ENCODE measurements at places on chromosomes 2 and 18.
A peak's percentile ranks its signal among the peaks of the same experiment; 100 is the strongest.

DNA sequence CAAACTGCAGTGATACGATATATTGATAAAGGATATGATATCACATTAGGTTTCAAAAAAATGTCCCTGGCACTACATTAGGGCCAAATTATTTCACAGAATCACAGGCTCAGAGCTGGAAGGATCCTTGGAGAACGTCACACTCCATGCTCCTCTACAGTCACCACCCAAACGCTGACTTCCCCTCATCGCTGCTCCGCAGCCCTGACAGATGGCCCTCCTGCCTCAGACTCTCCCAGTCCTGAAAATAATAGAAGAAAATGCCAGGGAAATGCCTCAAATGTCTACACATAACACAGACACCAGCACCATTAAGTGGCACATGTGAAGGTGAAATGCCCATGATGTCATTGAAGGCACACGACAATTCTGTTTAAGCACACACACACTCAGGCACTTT lies 72.0 kb downstream of the ZNF521 start:
- no peak for DNase-seq

DNA sequence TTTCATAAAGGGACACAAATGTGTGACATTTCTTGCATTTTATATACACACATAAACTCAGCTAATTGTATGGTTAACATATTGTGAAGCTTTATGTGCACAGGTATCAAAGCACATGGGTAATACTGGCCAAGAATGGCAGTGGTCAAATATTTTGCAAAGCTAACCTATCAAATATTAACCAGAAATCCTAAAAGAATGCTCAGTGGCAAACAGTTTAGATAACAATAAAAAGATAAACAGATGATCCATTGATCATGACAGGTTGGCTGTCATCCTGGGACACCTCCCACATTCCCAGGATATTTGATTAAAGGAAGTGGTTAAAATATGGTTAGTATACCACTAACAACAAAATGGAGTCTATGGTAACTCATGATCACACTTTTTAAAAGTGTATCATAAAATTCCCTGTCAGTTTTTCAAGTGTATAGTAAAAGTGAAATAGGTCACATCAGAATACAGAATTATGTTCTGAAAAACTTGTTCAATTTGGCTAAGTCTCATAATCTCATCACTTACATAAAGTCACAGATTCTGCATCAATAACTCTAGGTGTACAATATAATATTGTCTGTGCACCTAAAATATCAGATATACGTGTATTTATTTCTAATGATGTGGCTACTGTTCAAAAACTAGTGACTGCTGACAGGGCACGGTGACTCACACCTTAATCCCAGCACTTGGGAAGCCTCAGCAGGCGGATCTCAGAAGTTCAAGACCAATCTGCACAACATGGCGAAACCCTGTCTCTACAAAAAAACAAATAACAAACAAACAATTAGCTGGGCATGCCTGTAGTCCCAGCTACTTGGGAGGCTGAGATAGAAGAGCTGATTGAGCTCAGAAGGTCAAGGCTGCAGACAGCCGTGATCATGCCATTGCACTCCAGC lies 48.9 kb downstream of the CDH2 start:
- DNase-seq, result peak; percentile 33

DNA sequence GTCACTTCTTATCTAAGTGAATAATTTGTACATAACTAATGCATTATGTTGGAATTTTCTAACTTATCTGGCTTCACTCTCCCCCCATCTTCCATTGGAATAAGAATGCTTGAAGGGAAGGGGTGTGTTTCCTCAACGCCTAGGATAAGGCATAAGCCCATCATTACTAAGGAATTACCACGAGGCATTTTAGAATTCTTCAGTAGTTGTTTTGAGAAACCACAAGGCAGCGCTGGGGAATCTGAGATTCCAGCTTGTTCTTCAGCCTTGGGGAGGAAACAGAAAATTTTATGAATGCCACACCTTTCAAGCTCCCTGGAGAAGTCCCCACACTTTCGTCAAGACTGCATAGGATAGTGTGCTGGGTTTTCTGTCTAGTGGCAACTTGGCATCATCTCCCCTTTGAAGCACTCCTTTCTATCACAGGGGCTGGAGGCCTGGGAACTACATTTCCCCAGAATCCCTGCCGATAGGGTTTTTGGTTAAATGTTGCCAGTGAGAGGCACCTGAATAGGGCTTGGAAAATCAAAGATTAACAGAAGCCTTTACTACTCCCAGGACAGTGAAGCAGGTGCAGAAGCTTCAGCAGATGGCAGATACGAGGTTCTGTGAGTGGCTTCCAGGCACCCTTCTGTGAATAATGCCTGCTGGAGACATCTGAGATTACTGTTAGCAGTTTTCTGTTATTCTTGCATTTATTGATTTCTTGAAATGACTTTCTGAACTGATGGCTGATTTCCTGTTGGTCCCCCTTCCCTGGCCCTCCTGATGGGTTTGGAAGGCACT lies 192.7 kb upstream of the REV1 start:
- peak; percentile 34 for DNase-seq

- DNase-seq, result no peak
Measured at GRCh38 chr2:43515248-43515647, 80.6 kb downstream of the THADA start.

DNA sequence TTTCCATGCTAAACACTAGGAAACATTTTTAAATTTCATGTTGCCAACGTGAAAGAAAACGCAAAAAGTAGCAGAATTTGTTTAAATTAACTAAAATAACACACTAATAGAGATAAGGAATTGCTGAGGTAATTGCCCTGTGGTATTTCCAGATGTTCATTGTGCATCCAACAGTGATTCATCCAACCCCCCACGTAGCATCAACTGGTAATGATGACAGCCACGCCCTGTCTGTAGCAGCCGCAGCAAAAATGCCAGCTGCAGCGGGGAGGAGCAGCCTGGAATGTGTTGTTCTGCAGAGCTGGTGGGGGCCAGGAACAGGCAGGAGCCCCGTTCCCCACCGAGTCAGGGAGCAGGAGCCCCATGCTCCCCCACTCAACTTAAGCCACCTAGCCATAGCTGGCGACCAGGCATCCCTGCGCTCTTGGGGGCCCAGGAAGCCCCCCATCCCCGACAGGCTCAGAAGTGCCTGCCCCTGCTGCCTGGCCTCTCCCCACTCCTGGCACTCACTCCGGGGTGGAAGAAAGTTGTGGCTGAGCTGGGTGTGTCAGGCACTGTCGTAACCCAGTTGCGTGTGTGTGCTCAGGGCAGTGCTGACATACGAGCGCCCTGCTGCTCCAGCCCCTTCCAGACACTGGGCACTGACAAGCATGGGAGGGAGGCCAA lies 695.1 kb upstream of the ACVR2A start:
- no peak for DNase-seq

DNA sequence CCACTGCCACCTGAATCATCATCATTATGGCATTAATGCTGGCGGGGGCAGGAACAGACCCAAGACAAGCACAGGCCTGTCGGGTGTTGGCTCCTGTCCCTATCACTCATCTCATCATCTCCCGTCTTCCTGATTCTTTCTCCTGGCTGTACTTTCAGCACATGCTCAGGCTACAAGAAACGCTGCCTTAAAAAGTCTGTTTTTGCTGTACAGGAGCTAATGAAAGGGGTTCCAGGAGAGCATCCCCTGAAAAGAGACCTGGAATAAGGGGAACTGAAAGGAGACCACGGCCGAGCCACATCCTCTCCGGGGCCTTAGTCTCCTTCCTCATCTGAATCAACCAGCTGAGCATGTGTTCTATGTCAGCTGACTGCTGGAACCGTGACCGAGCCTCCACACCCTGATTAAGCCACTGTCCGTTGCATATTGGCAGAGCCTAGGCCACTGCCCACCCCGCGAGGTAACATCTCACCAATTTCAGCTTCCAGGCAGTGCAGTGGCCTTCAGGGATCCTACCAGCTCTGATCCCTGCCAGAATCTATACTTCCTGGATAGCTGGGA lies 62.6 kb downstream of the DNMT3A start:
- no peak for DNase-seq

- DNase-seq, result peak; percentile 81
Measured at GRCh38 chr2:137659616-137660015, 304.7 kb upstream of the HNMT start.

DNA sequence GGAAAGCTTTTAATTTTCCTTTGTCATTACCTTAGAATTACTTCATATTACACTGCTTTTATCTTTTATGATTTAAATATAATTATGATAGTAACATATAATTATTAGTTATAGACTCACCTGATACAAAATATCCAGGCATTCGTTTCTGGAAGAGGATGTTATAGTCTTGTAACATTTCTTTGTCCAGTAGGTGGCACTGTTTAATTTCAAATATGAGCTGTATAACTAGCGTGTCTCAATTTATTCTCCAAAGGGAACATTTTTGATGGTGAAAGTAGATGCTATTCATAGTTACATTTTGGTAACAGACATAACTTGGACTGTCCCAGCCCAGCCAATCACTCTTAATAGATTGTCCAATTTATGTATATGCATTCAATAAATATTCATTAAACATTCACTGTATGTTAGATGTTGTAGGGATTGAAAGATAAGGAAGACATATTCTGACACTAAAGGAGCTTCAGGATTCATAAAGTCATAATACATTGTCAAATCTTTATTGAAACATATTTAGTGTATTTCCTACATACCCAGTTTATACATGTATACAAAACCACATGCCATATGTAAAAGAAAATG lies 19.2 kb downstream of the DAW1 start:
- DNase-seq, result peak; percentile 73

GRCh38 chr2:170218931-170219330 lies 41.0 kb downstream of the MYO3B start:
- peak; percentile 31 for DNase-seq

DNA sequence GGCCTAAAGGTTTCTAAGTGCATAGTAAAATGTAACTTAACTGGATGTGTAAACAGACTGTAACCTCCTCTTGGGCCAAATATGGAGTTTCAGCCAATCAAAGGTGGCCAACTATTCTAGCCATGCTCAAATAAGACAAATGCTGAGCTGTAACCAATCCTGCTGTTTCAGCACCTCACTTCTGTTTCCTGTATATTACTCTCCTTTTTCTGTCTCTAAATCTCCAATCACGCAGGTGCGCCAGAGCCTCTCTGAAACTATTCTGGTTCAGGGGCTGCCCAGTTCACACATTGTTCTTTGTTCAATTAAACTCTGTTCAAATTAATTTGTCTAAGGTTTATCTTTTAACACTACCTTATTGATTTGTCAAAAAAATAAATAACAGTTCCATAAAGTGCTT lies 532.7 kb upstream of the DCC start:
- no peak for DNase-seq

DNA sequence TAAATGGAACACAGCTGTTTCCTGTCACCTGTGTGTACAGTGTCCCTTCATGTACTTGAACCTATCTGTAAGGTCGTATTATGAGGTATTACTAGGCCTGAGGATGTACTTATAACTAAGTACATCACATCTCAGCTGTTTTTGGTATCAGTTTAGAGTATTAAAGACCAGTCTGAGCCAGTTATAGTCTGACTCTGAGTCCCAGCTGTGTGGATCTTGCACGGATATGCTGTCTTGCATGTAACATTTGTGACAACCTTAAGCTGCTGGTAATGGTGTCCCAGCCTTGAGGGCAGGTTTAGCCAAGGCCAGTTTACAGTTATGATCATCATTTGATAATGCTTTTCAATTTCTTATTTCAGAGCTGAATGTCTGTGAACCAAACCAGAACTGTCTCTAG lies 496.3 kb downstream of the SLC4A3 start:
- peak; percentile 91 for DNase-seq

- DNase-seq, result no peak
Measured at GRCh38 chr2:197972061-197972460, 167.7 kb downstream of the PLCL1 start.

DNA sequence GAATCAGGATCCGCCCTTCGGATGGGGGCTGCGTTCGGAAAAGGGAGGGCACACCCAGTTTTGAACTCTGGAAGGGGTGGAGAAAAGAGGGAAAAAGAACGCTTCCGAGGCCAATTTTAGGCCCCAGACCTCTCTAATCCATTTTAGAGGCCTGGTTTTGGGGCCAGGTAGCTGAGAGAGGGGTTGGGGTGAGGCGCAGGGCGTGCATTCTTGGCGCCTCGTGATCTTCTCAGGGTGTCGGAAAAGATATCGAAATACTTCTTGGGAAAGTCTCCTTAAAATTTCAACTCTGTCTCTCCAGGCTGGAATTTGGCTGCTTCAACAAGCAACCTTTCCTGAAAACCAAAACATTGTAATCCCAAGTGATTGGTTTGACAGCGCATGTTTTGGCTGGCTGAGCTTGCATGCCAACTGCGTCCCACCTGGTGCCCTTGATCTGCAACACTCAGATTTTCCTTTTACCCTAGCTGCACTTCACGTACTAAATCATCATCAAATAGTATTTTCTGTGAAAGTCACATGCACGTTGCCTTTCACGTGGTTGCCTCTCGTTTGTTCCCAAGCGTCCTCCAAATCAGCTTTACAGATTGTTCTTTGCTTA lies 864 bp upstream of the XPO1 start:
- DNase-seq, result peak; percentile 77
